Prostate gland (tissue), 2 donors: ENCODE measurements at places on chromosomes 3 and 15. TPM values are rescaled to one million over a fixed set of nuclear protein-coding genes. Genes with fewer than 3 reads are reported as not detected.
A peak's percentile ranks its signal among the peaks of the same experiment; 100 is the strongest.

GRCh38 chr15:71104636-71105035 lies 10.6 kb upstream of the THSD4 start:
- DNase-seq, result no peak

ATP13A5 gene
- not detected for total RNA-seq

BCHE gene
- total RNA-seq, result 2.2 TPM

DNA sequence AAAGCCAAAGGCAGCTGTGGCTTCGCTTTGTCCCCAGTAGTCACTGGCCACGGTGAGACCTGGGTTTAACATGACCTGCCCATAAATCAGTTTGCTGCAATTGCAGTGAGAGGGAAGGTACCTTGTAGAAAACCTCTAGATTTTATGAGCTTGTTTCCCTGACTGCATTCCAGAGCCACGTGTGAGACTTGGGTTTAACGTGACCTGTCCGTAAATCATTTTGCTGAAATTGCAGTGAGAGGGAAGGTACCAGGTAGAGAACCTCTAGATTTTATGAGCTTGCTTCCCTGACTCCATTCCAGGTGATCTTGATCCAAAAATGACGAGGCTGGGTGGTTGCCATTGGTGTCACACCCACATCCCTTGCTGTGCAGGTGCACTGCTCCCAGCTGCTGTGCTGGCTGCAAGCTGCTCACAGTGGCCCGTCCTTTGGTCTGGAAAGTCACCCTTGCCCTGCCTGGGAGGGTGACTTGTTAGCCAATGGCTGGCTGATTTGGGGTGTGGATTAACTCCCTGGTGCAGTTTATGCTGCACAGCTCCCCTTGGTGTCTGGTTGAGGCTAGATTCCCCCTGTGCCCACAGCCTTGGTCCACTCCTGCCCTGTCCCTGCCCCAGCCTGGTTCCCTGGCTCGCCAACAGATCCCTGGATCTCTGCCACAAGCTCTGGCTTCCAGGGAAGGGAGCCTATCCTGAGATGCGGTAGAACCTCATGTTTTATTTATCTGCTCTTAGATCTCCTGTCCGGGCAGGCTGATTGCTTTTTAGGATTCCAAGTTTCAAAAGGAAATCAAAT lies 192.7 kb upstream of the CTDSPL start:
- DNase-seq, result peak; percentile 91

RYR3 gene
- 2.3 TPM for total RNA-seq

DNA sequence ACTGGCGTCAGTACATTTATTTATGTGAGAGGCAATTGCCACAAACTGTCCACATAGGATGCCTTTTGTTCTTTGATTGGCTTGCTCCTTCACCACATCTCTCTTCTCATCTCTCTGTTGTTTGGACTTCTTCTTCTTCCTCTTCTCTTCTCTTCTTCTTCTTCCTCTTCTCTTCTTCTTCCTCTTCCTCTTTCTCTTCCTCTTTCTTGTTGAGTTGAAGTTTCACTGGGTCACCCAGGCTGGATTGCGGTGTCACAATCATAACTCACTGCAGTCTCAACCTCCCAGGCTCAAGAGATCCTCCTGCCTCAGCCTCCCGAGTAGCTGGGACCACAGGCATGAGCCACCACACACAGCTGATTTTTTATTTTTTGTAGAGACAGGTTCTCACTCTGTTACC lies 67.7 kb upstream of the GSK3B start:
- no peak for DNase-seq

AGBL1 gene
- 0.91 TPM for total RNA-seq

GRCh38 chr3:170953229-170953628 lies 44.8 kb upstream of the EIF5A2 start:
- DNase-seq, result no peak

ASTE1 gene
- 7.7 TPM for total RNA-seq

CRYGS gene
- total RNA-seq, result 1.1 TPM

DNA sequence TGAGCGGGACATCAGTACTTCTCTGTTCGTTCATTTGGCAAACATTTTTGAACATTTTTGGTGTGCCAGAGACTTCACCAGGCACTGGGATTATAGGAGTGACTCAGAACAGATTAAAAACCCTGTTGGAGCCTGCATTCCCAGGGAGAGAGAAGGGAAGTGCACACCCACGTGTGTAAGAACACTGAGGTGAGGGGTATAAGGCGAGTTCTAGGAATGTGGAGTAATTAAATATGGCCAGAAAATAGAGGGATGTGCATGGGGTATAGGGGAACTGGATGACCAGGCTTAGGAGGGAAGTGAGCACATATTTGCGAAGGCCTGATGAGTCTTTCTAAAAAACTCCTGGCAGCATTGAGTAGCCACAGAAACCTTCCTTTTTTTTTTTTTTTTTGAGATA lies 401.2 kb upstream of the C2CD4B start:
- DNase-seq, result no peak

- peak; percentile 39 for DNase-seq
Measured at GRCh38 chr3:127970966-127971592, 56.0 kb downstream of the KBTBD12 start.

DNA sequence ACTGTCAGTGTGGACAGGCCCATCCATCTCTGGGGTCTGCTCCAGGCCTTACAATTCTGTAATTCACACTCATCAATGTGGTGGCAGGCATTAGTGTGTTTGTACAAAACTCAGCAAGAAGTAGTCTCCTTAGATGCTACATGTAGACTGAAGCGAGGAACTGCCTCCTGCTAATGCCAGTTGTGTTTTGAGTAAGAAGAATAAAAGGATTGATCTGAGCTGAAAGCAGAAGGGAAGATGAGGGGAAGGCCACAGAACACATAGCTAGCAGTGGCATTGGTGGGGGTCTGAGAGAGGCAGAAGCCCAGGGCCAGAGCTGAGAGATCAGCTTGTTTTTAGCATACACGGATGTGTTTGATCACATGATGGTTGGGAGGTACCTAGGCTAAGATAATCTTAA lies 144.1 kb downstream of the TIGIT start:
- no peak for DNase-seq

DNA sequence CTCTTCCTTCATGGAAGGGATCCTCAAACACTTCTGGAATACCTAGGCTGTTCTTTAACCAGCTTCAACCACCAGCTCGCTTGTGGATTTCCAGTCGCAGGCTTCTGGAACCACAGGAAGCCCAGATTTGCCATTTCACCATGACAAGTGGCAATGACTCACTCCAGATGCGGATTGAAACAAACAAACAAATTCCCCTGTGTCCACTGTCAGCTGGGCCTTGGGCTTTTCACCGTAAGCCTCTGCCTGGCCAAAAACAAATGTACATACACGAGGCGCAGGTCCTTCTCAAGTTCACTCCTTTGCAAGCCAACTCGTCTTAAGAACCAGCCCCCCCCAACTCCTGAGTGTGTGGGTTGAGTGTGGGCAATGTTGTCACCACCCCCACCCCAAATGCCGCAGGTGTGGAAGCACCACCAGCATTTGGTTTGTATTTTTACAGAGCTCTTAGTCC lies 8.8 kb downstream of the BCL6 start:
- no peak for DNase-seq

GRCh38 chr3:126313580-126314304 lies 43.5 kb downstream of the KLF15 start:
- DNase-seq, result no peak

DNA sequence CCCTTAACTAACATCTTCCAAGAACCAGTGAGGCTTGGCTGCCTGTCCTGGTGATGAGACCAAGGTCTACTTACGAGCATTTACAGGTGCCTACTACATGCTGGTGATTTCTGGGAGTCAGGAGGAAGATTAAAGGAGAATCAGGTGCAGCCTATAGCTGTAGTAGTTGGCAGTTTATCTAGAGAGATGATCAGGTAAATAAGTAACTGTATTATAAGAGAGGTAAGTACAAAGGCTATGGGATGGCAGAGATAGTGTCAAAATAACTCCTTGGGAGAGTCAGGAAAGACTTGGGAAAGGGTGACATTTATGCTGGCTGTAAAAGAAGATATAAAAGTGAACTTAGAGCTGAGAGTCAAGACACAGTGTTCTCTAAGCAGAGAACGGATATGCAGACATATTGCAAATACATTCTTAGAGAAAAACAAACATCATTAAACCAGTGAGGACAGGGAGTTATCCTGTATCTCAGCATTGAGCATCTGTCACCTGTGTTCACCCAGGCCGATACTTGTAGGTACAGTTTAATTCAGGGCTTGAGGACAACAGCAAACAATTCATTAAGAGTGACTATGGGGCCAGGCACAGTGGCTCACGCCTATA lies 49.7 kb upstream of the ACP3 start:
- DNase-seq, result peak; percentile 34

GRCh38 chr15:57358571-57358970 lies 17.7 kb upstream of the CGNL1 start:
- DNase-seq, result no peak

IL17RE gene
- 28.2 TPM for total RNA-seq

DNA sequence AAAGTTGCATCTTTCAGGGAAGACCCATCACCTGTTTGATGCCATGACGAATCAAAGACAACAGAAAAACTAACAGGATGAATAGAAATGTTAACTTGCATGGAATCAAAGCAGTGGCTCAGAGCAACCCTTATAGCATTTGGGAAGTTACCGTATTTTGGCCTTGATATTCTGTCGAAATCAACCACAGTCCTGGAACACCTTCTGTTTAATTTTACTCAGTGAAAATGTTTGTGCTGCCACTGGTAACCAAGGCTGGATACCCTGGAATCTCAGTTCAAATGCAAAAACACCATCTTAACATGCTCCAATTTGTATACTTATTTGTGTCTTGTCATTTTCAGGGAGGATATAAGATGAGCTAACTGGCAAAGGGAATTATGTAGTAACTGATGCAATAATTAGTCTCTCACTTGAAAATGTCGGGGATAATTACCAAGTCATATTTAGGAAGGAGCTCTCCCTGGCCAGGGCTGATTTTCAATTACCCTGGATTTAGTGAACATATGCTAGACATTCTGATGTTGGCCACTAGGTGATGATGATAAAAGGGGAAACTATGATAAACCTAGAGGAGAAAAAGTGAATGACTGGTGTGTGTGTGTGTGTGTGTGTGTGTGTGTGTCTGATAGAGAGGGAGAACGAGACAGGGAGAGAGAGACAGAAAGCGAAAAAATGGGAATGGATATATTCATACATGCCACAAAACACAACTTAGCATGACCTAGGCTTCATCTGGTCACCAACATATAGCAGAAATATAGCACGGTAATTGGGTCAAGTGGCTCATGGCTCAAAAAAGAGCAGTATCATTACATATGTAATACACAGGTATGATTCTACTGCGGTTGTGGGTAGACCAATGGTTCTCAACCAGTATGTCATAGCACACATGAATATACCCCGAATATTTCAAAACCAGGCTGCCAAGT lies 19.0 kb upstream of the PRICKLE2 start:
- DNase-seq, result no peak

DNA sequence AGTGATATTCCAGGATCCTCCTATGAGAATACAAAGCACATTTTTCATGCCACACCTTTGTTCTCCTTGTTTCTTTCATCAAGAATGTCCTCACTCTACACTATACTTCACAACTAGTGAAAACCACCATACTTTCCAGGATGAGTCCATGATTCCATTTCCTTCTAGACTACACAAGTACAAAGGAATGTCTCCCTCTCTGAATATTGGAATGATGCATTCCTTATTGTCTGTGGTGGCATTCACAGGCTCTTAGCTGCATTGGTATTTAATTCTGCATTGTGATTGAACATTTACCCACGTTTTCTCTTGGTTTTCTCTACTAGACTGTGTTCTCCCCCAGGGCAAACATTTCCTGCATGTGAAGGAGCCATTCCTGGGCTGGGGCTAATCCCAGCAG lies 217.5 kb downstream of the RAP2B start:
- no peak for DNase-seq

CGNL1 gene
- total RNA-seq, result 49.0 TPM

GP5 gene
- not detected for total RNA-seq

DISP2 gene
- 0.27 TPM for total RNA-seq

SUCNR1 gene
- not detected for total RNA-seq

- no peak for DNase-seq
Measured at GRCh38 chr3:13718436-13718835, 161.4 kb downstream of the WNT7A start.

GRCh38 chr3:110198717-110199587 lies 861.6 kb upstream of the DPPA4 start:
- DNase-seq, result no peak

- no peak for DNase-seq
Measured at GRCh38 chr15:80437334-80437891, 33.2 kb downstream of the ARNT2 start.

TTC23 gene
- total RNA-seq, result 18.1 TPM

RABL3 gene
- 13.5 TPM for total RNA-seq

- DNase-seq, result no peak
Measured at GRCh38 chr3:166071-166470, 30.5 kb upstream of the CHL1 start.

CSPG5 gene
- 1.2 TPM for total RNA-seq

SLMAP gene
- 131 TPM for total RNA-seq

DNA sequence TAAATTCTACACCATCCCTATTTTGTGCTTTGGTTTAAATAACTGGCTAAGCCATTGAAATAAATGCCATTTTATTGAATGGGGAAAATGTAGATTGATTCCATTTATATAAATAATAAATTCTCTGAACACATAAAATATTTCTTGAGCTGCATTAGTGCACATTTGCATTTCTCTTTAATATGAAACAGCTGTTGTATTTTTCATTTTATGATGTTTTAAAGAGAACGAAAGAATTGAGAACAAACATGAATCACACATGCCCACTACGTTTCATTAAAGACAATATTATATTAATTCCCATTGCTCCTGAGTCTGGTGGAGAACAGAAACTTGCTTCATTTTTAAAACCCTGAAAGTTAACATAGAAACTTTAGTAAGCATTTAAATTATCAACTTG lies 235.7 kb upstream of the CFAP20DC start:
- no peak for DNase-seq

KCTD6 gene
- total RNA-seq, result 7.2 TPM

DNA sequence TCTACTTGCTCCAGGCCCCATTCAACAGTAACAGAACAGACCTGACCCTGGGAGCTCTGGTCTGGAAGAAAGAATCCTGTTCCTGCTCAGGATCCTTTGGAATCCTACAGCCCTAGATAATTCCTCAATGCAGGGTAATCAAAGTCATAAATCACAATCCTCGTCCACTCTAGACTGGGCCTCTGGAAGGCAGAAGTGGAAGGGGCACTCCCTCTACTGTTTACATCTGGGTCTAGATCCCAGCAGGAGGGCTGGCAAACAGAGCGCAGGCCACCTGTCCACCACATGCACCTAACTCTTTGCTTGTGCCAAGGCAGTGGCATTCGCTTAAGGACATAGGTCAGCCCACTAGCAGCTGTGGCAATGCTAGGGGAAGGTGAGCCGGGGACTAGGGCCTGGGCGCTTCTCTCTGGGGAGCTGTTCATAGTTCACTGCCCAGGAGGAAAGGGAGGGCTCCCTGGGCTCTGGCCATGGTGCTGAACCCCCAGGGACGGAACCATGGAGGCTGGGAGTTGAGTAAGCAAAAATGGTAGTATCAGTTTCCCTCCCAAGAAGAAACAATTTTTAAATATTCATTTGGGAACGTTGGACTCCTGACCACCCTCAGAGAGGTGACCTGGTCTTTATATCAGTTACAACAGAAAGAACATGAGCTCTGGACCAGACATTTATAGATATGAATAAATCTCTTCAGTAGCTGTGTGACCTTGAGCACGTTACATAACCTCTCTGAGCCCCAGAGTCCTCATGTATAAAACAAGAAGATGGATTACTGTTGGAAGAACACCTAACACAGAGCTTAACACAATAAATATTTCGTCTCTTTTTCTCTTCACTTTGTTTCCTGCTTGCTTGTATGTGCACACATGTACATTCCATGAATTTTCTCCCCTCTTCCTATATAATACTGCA lies 90.2 kb downstream of the NTRK3 start:
- DNase-seq, result no peak

MFN1 gene
- 44.3 TPM for total RNA-seq

SMAD3 gene
- total RNA-seq, result 45.4 TPM
